HFF-Myc (cell line): ENCODE measurements at places on chromosomes 6 and 20.
A peak's percentile ranks its signal among the peaks of the same experiment; 100 is the strongest.

- no peak for DNase-seq
Measured at GRCh38 chr6:78530208-78530607, 337.1 kb upstream of the IRAK1BP1 start.

DNA sequence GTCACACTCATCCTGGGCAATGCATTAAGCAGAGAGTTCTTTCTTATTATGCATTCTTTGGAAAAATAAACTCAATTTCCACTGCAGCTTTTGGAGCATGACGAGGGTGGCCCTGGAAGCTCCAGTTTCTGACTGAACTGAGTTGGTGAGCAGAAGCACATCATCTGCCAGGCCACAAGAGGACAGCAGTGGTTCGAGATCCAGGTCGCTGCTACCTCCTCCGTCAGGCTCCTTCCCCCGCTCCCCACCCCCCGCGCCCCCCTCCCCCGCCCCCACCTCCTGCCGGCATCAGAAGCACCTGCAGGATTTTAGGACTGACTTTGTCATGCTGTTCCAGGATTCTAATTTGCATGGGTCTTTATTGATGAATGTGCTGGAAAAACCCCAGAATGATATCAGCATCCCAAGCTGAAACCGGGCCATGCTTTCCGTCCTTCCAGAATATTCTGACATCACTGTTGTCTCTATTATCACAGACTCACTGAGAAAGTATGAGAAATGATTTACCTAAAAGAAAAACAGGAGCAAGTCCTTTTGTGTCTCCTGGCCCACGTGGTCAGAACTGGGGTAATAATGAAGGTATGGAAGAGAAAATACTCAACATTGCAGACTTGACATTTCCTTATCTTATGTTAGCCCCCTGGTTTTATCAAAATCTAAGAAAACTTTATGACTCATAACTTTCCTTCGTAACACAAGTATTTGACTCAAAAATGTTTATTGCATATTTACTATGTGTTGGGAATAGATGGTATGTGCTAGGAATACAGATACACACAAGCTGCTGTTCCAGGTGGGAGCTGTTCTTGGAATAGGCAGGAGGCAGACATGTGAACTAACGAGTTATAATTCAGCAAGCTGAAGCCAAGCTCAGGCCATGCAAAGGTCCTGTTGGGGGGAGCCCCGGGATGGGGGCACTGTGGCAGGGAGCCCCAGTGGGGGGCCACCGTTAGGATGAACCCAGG, 220.2 kb upstream of the EXOC2 start:
- no peak for DNase-seq

GRCh38 chr6:44135173-44135758, 7.9 kb downstream of the TMEM63B start:
- DNase-seq = no peak

- no peak for DNase-seq
Measured at GRCh38 chr20:57378107-57378506, 13.1 kb upstream of the RBM38 start.

GRCh38 chr20:40931410-40932044, 97.1 kb upstream of the TOP1 start:
- no peak for DNase-seq

DNA sequence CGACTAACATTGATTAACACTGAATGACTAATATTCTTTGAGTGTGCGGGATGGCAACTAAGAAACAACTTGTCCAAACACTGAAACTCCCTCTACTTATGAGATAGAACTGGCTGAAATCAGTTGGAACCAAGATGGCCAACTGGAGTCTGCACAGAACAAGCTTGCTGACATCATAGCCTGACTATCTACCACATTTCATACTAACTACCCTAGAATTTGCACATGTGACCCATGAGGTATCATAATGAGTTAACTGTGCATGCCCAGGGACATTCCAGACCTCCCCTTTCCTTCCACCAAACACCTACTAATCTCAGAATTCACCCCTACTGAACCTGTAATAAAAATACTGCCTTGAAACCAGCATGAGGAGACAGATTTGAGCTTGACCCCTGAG, 43.2 kb downstream of the PHIP start:
- DNase-seq = peak; percentile 10

DNA sequence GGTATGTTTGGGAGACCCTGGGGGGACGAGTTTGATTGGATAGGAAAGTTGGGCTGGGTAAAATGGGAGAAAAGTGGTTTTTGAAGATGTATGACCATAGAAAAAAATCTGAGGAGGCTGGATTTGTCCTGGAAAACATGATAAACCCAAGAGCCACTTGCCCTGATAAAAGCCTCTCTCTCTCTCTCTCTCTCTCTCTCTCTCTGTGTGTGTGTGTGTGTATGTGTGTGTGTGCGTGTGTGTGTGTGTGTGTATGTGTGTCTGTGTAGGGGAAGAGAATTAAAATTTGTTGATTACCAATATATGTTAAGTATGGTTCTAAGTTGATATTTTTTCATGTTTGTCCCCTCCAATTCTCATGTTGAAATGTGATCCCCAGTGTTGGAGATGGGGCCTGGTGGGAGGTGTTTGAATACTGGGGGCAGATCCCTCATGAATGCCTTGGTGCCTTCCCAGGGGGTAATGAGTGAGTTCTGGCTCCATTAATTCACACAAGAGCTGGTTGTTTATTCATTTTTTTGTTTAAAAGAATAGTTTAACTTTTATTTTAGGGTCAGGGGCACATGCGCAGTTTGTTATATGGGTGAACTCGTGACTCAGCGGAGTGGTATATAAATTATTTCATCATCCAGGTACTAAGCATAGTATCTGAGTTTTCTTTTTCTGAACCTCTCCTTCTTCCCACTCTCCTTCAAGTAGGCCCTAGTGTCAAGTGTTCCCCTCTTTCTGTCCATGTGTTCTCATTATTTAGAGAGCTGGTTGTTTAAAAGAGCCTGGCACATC, 208.8 kb downstream of the TFAP2B start:
- DNase-seq = no peak

DNA sequence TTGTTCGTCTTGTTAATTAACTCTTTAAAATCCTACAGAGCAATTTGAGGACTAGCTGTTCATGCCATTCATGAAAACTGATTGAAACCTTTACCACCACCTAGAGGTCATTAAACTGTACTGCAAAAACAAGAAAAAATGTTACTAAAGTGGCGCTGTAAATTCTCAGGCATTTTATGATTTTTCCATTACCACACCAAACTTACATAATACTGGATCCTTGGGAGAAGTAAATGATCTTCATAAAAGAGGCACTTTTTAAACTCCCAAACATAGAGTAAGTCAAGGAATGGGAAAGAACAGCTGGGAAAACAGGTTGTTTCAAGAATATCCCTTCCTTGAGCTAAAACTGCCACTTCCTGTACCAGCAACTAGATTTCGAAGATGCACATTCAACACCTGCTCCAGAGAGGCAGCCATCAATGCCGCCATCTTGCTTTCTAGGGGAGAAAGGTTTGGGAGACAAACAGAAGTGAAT, 54.3 kb downstream of the MYLIP start:
- peak; percentile 52 for DNase-seq
